ENCODE measurements at places on chromosomes 12 and 14. TPM values are rescaled to one million over a fixed set of nuclear protein-coding genes. Genes with fewer than 3 reads are reported as not detected.

The CAPS2 gene
- 14.4 TPM for total RNA-seq

The EXD2 gene
- total RNA-seq: 16.7 TPM

The NR1H4 gene
- total RNA-seq: not detected

The GYS2 gene
- total RNA-seq: not detected

The CIDEB gene
- 2.9 TPM for total RNA-seq

The VCPKMT gene
- total RNA-seq: 2.5 TPM

The IL22 gene
- not detected for total RNA-seq

The SYNDIG1L gene
- not detected for total RNA-seq

The FAM234B gene
- 1.8 TPM for total RNA-seq

The OAS1 gene
- total RNA-seq: 4.6 TPM

GRCh38 chr12:103672401-103673119 lies 85.5 kb downstream of the STAB2 start:
- no peak for DNase-seq

DNA sequence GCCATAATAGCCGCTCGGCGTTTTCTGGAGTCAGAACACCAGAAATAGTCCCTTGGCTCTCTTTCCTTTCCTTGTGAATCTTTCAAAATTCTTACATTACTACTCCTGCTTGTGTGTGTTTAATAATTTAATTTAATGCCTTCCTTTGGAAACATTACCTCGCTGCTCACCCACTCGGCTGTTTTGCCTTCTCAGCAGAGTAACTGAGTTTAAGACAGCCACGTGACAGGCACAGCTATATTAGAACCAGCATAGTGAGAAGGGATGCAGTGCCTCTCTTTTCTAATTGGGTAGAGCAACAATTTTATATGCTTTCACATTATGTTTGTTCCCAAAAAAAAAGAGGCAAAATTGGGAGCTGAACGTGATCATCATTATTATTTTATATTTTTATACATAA lies 107.6 kb downstream of the ETV6 start:
- no peak for DNase-seq

- no peak for DNase-seq
These were observed 4.0 kb upstream of the CNTN1 start for GRCh38 chr12:40688085-40688725.

GRCh38 chr14:61341275-61342206 lies 20.2 kb downstream of the PRKCH start:
- no peak for DNase-seq

DNA sequence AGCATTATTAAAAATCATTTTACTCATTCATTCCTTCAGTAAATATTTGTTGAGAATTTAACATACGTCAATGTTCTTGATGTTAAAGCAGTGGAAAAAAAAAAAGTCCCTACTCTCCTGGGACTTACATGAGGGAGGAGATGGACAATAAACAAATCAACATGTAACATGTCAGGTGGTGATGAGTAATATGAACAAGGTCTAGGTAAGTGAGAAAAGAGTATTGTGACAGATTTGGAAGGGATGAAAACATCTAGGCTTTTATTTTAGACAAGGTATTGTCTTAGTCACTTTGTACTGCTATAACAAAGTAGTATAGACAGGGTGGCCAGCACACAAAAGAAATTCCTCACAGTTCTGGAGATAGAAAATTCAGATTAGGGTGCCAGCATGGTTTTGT lies 167.2 kb downstream of the FSCB start:
- no peak for DNase-seq

DNA sequence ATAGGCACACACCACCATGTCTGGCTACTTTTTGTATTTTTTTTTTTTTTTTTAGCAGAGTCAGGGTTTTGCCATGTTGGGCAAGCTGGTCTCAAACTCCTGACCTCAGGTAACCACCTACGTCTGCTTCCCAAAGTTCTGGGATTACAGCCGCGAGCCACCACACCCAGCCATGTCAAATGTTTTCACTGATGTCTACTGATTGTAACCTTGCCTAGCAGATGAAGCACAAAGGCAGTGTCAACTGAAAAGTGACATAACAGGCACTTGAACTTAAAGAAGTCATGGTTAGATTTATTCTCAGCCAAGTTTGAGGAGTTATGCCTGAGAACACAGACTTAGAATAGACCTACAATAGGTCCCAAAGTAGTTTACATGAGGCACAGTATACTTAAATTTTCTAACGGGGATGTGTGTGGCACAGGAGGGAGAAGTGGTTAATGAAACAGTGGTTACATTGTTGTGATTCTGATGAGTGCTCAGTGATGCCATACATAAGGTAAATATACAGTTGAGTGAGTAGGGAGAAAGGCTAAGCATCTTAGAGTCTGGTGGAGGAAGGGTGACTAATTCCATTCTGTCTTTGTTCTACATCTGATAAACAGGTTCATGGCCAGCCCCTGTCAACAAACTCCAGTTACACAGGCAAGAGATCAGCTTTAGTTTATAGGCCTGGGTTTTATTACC lies 12.6 kb upstream of the RNASE4 start:
- no peak for DNase-seq

DNA sequence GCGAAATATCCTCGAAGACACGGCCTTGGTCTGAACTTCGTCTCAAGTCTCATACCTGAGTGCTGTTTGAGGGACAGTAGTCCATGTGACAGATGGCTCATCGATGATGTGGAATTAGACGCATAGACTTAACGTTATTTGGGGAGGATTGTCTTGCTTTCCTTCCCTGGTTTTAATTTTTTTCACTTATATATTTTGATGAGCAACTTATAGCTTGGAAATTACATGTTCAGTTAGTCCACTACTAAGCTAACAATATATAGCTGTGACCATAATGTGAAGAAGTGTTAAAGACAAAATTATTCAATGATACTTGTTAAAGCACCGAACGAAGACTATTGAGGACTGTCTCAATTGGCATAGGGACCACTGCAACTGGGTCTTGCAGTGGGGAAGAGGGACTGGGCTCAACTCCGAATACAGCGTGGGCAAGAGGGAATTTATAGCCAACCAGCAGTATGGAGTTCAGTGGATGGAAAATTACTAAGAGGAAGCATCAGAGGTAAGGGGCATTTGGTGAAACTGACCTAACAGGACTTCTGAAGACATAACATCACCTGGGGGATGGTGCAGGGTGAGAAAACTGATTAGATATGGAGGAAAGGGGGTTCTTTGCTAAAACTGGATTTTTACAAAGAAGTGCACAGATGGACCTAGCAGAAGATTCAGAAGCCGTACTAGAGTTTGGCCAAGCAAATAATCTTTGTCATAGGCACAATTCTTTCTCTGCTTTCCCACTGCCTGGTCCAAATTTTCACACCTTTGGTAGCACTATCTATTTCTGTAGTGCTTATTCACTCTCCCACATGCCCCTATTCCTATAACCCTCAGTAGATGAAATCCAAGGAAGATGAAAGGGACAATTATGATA lies 910 bp upstream of the TM7SF3 start:
- no peak for DNase-seq

DNA sequence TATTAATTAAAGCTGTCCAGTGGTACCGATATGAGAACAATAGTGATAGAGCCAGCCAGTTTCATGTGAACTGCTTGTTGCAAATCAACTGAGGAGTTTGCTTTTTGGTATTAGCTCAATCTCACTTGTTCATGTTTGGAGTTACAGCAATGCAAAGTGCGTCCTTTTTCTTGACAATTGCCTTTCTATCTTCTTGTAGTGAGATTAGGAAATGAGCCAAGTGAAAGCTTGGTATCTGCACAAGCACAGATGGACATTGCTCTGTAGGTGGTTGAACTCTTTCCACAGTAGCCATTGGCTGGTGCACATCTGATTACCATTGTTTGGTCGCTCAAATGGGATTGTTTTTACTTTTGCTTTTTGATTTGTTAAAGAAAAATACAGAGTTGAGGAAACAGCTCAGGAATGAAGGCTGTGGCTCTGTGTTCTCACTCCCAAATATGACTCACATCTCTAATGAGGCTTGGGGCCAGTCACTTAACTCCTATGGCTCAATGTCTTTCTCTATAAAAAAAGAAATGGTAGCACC lies 241.4 kb downstream of the BMP4 start:
- no peak for DNase-seq

DNA sequence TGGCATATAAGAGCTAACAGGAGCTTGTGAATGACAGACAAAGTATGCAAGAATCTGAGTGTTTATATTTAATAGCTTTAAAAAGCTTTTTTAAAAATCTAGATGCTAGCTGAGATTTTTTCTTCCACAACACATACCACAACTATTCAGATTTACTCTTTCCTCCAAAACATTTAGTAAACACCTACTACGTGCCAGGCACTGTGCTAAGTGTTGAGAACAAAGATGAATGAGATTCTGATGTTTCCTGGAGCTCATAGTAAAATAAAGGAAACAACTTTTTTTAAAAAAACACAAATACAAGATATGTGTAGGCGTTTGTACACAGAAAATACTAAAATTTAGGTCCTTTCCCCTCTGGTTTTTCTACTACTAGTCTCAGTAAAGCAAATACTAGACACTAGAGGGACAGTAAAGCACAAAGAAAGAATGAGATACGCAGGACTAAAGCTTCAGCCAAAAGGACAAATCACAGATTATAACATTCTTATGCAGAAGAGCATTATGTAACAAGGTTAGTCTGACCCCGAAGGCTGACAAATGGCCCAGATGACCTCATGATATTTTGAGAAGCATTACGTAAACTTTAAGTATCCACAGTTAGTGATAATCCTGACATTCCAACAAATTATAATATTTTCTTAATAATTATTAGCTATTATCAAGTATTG lies 78.6 kb upstream of the PAWR start:
- DNase-seq: no peak

GRCh38 chr12:59652130-59652529 lies 56.3 kb downstream of the SLC16A7 start:
- DNase-seq: no peak

DNA sequence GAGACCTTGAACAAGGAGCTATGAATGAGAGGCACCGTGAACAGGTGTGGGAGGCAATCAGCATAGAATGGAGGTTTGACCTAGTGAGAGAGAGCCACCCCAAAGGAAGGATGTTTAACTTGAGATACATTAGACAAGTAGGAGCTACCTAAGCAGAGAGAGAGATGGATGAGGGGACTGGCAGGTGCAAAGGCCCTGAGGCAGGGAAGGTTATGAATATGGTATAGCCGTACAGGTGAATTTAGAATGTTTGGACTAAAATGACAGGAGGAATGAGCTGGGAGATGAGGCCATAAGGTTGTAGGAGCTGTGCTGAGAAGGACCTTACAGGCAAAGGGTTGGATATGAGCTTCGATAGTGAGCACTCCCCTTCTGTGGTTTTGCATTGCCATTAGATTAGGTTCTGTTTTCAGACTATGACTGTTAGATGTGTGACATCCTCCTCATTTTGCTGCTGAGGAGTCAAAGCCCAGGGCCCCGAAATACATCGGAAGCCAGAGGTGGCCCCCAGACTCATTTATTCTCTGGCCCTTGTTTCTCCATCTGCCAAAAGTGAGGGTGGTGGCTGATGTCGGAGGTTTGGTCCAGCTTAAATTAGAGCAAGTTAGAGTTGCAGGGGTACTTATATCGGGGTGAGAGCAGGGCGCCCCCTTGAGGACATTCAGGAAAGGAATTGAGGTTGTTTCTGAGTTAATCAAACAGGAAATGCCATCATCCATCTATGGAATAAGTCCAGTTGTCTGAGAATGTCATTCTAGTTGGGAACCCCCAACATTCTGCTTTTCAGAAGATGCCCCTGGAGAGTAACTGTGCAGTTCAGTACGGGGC lies 29.4 kb downstream of the SLC24A4 start:
- no peak for DNase-seq

- no peak for DNase-seq
These were observed 47.8 kb downstream of the SLC41A2 start for GRCh38 chr12:104910196-104910840.

GRCh38 chr12:52207106-52207505 lies 15.3 kb upstream of the KRT80 start:
- no peak for DNase-seq

DNA sequence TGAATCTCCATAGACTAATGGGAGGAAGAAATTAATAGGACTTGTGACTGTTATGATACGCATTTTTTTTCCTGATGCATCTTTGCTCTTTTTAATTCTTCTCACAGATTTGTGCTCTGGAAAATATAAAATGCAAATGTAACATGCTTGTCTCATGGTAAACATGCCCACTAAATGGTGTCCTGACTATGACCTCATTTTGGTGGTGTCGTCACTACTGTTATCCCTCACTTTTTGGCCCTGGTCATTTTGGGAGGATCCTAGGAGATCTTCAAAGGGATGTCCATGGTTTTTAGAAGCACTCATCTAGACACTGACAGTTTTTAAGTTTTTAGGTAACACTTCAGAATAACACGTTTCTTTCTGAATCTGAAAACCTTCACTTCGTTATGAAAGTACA lies 790.8 kb upstream of the FBXO33 start:
- no peak for DNase-seq

- peak; percentile 82 for DNase-seq
These were observed 1.5 kb upstream of the EFS start for GRCh38 chr14:23366426-23366921.
